Activated CD8-positive, alpha-beta memory T cell treated with anti-CD3 and anti-CD28 coated beads, Interleukin-2, amount 50 U/mL, for 4 hours (primary cell): ENCODE measurements at places on chromosomes 6 and 20.

- no peak for DNase-seq
These were observed 13.7 kb downstream of the PHF3 start for GRCh38 chr6:63649269-63649668.

GRCh38 chr20:57451431-57451794 lies 60.2 kb downstream of the RBM38 start:
- no peak for DNase-seq

GRCh38 chr6:21024616-21025015 lies 490.4 kb downstream of the CDKAL1 start:
- DNase-seq = no peak

DNA sequence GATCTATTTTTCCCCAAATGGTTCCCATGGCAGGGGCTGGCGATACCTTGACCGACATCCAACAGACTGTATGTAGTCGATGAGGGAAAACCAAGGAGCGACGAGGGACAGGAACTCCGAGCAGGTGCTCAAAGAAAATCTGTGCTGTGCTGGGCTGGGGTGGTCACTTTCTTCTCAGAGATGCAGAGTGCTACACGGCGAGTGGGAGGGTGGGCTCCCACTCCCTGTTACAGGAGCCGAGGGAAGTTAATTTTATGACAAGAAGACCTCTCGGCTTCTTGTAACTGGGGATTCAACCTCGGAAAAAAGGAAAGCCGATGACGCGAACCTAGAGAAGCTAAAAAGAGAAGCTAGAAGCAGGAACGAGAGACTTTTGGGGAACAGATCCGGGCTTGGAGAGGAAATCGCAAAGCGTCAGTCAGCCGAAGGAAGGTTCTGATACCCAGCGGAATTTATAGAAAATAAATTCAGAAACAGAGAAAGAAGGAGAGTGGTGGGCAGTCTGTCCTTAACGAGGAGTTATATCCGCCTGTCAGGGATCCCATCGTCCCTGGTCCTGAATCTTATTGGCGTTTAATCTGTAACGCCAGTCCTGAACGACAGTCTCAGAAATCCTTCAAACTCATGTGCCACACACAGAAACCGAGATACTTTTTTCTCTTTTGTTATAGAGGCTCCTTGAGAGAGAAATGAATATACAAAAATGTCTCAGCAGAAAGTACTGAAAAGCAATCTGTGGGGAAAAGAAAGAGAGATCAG lies 84.6 kb upstream of the ZNF322 start:
- DNase-seq = no peak

GRCh38 chr20:23048283-23049200 lies 930 bp downstream of the THBD start:
- DNase-seq = no peak

- DNase-seq = no peak
These were observed 26.0 kb upstream of the CRIP3 start for GRCh38 chr6:43334466-43335095.

GRCh38 chr20:36497856-36498255 lies 43.5 kb upstream of the MYL9 start:
- DNase-seq = no peak

- DNase-seq = no peak
These were observed 80.6 kb downstream of the KCNQ5 start for GRCh38 chr6:72702421-72702820.

DNA sequence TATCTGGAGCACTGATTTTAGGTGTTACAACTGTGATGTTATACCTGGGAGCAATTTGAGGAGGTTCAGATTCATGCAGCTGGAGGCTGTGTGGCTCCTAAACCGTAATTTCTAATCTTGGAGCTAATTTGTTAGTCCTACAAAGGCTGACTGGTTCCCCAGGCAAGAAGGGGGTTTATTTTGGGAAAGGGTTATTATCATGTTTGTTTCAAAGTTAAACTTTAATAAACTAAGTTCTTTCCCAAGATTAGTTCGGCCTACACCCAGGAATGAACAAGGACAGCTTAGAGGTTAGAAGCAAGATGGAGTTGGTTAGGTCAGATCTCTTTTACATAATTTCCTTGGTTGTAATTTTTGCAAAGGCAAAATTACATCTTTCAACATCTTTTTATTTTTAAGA lies 135.8 kb downstream of the MYO6 start:
- DNase-seq = no peak

DNA sequence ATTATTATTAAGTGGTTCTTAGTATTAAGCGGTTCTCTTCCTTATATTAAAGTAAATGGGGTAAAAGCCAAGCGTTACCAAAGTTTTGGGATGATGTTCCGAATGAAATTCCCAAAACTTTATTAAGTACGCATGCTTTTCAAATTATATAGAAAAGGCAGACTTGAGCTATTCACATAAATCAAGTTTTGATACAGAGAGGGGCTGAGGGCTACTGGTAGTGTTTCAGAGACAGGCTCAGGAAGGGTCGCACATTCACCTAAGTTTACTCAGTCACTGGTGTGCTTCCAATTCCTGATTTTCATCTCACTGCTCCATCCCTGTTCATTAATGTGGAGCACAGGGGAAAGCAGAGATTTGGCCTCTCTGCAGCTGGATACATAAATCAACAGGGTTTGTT lies 652.2 kb downstream of the QKI start:
- DNase-seq = no peak

GRCh38 chr6:107272246-107272645 lies 156.9 kb upstream of the BEND3 start:
- no peak for DNase-seq

- no peak for DNase-seq
These were observed 26.6 kb upstream of the TULP4 start for GRCh38 chr6:158285656-158286021.

DNA sequence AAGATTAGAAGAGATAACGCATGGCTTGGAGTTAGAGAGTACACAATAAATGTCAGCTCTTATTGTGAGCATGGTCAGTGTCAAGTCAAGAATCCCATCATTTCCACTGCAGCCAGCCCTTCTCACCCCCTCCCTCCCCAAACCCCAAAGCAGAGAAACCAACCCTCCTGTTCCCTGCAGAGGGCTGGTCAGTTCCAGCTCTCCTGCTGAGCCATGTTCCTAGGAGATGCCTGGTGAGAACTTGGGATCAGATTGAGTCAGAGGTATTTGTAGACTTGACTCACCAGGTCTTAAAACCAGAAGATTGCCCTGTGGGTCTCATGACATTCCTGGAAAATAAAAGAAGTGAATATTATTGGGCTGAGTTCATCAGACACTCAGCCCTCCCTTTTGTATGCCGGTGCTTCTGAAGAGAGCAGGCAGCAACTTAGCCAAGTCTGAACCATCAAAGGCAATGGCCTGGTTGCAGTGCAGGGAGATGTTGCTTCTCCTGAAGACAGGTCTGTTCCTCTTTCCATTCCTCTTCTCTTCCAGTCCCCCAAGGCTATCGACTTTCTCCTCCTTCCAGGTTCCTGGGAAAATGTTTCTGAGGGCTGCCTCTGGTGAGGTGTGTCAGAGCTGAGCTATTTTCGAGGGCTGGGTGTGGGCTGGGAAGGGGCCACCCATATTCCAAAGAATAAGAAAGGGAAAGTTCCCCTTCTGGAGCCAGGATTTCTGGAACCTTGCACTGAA lies 278.2 kb upstream of the SUPT3H start:
- DNase-seq = no peak

DNA sequence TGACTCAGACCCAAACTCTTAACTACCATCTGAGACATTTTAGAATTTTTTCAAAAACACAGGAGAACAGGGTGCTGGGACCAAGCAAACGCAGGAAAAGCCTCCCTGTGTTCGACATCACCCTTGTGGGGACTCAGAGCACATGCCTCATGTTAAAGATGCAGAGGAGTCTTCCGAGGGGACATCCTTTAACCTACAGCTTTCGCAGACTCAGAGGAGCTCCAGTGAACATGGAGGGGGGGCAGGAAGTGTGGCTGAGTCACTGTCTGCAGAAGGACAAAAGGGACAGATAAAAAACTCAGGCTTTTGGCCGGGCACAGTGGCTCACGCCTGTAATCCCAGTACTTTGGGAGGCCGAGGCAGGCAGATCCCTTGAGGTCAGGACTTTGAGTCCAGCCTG lies 15.1 kb downstream of the BMP7 start:
- DNase-seq = no peak

GRCh38 chr6:36142971-36143838 lies 12.9 kb downstream of the MAPK13 start:
- no peak for DNase-seq

GRCh38 chr6:165081944-165082532 lies 227.4 kb downstream of the C6orf118 start:
- no peak for DNase-seq

GRCh38 chr6:33276581-33276863 lies 401 bp upstream of the B3GALT4 start:
- no peak for DNase-seq
